ENCODE measurements at places on chromosomes 1 and 21.

DNA sequence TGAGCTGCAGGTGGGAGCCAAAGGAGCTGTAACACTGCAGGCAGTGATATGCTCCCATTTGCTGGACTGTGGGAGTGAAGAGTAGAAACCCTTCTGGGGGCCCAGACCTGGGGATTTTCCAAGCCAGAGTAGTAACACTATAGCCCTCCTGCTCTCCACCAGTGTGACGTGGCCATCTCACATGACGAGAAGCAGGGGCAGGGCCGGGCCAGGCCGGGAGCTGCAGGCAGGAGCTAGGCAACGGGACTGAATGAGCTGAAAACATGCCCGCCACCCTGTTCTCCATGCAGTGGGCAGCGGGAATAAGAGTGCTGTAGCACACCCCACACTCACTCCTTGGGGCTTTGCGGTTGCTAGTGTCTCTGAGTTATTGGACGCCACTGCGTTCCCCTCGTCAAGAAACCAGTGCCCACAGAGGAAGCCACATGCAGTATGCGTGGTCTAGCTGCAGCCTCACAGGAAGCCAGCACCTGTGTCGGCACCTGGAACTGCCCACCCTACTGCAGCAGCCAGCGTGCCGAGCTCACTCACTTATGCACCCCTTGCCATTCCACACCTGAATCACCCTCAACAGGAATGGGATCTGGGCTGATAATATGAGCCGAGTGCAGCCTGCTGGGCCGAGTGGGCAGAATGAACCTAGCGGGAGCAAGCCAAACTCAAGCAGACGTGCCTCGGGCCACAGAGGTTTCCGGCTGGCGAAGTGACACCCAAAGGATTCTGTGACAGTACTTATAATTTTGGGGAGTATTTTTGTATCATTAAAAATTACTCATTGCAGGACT, 1389.6 kb downstream of the KCNT2 start:
- no peak for DNase-seq

GRCh38 chr1:78718566-78718965, 68.9 kb downstream of the IFI44 start:
- no peak for DNase-seq

GRCh38 chr1:244496186-244496585, 35.1 kb downstream of the CATSPERE start:
- no peak for DNase-seq

GRCh38 chr1:18473195-18473815, 7.4 kb upstream of the KLHDC7A start:
- no peak for DNase-seq

DNA sequence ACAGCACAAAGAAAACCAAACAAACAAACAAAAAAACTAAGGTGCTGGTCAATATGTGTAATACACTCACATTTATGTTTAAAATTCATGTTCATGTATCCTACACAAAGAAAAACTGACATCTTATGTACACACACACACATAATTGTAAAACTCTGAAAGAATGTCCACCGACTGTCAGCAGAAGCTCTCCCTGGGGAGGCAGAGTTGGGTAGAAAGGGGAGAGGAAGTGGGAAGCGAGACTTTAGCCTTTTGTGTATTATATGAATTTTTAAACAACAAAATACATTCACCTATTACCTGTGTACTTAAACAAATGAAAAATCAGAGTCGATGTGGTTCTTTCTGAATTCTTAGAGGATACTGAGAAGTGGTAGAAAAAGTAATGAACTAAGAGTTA, 88.3 kb downstream of the ABCA4 start:
- DNase-seq, result no peak

- no peak for DNase-seq
Measured at GRCh38 chr1:205343431-205344065, 13.2 kb downstream of the KLHDC8A start.

DNA sequence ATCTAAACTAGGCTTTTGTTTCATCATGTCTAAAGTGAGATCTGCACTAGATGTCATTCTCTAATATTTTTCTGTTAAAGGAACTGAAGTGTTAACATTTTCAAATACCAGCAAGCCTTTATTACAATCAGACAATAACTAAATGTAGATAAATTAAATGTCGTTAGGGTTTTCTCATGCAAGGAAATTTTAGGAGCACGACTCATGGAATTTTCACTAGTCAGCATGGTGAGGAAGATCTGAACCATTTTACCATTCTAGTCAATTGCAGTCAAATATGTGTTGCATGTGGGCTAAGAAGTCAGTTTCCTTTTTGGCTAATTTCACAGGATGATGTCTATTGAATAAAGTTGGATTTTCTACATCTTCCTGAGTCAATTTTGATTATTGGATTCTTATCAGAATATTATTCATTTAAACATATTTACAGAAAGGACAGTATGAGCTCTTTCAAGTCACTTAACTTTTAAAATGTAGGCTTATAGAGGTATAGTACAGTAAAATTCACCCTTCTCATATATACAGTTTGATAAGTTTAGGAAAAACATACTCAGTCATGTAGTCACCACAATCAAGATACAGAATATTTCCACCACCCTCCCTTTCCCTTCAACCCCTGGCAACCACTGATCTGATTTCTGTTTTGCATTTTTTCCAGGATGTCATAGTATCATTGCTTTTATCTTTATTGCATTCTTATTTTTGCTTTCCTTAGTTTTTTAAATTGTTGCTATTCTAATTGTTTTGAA, 9.2 kb downstream of the GCSAML start:
- DNase-seq, result no peak

DNA sequence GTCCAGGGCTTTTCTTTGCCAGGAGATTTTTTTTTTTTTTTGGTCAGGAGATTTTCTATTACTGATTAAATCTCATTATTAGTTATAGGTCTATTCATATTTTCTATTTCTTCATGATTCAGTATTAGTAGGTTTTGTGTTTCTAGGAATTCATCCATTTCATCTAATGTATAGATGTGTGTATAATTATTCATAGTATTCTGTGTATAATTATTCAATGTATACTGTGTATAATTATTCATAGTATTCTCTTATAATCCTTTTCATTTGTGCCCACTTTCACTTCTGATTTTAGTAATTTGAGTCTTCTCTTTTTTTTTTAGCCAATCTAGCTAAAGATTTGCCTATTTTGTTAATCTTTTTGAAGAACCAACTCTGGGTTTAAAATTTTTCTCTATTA, 12.3 kb upstream of the PNRC2 start:
- no peak for DNase-seq

- DNase-seq, result no peak
Measured at GRCh38 chr1:214187121-214187900, 93.6 kb upstream of the SMYD2 start.

DNA sequence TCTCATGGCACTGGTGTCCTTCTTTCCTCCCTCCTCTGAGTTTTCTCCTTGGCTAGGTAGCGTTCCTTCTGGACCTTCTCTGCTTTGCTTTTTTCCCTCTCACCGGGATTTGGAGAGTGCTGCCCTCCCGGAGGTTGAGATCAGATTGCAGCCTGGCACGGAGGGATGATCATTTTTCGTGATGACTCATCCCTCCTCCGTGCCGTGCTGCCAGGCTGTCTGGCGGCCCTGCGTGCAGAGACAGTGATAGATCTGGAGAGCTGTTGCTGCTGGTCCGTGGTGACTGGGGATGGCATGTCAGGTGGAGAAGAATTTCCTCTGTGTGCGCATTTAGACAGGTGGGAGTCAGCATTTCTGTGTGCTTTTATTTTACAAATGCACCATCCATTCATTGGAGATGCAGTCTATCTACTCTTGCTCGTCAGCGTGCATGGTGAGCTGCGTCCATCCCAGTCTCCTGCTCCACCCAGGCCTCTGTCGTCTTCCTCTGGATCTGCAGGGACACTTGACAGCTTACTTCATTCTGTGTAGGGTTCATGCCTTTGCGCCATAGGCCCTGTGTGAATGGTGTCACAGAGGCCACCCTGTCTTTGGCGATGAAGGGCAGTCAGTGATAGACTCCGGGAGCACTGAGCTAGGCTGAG, 104.4 kb downstream of the PCBP3 start:
- no peak for DNase-seq

All from activated naive CD8-positive, alpha-beta T cell treated with anti-CD3 and anti-CD28 coated beads, Interleukin-2, amount 50 U/mL, for 24 hours (primary cell).